ENCODE measurements at places on chromosomes 4 and X.
A peak's percentile ranks its signal among the peaks of the same experiment; 100 is the strongest.

- DNase-seq = no peak
Observed at GRCh38 chr4:123976285-123976684, 579.7 kb downstream of the SPRY1 start.

DNA sequence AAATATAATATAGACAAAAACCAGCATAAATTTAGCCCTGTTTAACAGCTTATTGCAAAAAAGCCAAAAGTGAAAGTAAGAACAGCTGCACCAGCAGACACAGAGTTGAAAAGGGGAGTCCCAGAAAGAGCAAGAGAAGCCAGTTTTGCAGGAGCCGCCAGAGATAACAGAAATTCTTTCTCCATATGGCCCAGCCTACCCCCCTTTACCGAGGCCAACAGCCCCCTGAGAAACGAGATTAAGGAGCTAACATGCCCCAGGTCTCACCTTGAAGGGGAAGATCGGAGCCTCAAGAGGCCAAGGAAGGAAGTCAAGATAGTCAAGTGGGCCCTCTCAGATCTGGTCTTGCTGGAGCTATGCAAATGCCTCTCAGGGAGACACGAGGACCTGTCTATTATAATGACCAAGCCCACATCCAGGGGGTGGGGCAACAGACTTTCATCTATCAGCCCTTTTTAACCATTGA lies 4.8 kb downstream of the ACOX3 start:
- no peak for DNase-seq

GRCh38 chrX:4550018-4550417 lies 836.6 kb upstream of the PRKX start:
- no peak for DNase-seq

DNA sequence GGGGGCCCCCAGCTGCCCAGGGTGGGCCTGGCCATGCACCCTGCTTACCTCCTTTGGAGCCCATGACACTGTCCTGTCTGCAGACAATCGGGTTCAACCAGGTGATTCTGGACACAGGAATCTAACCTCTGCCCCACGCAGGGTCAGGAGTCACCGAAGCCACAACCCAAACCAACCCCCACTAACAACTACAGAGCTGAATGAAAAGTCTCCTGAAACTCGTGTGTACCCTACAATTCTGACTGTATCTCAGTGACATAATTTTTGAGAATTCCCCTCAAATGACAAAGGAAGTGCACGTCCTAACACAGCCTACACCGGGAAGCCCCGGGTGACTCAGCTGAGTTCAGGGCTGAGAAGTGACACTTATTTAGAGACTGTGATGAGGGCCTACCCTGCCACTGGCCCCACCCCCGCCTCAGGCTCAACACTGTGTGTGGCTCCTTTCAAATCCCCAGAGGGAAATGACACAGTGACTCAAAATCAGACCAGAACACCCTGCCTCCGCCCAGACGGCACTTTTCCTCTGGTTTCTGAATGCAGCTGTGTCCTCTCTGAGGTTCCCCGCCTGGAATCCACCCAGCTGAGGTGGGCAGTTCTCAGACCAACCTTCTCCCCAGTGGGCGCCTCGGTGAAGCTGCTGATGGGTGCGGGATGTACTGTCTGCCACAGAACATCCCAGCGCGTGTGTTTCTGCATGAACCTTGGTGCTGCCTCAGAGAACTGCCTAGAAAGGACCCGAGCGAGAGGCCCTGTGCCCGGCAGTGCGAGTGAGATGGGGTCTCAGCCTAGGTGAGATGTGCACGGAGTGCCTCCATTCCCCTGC lies 9.9 kb downstream of the TNIP2 start:
- DNase-seq = peak; percentile 88

- DNase-seq = no peak
Observed at GRCh38 chr4:36360755-36361154, 79.3 kb downstream of the DTHD1 start.

DNA sequence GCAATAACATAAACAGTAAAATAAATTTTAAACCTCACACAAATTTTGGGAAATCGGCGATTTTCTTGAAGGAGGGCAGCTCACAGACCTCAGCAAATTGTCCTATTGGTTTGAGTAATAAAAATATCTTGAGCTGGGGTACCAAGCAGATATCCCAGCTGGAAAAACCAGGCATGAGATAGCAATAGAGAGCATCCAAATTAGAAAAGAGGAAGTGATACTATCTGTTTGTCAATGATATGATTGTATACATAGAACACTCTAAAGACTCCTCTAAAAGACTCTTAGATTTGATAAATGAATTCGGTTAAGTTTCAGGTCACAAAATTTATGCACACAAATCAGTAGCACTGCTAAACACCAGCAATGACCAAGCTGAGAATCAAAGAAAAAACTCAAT lies 90.5 kb upstream of the ACTRT1 start:
- no peak for DNase-seq

DNA sequence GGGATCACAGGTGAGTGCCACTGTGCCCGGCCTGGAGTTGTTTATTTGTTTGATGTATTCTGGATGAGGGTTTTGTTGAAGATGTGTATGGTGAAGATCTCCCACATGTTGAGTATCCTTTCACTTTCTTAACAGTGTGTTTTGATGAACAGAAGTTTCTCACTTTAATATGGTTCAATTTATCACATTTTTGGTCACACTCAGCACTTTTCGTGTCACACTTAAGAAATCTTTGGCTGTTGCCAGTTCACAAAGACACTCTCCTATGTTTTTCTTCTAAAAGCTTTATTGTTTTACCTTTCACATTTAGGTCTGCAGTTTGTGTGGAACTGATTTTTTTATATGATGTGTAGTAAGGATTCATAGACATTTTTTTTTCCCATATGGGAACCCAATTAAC lies 16.6 kb upstream of the ZNF185 start:
- no peak for DNase-seq

- DNase-seq = no peak
Observed at GRCh38 chr4:8123389-8123788, 35.2 kb downstream of the ABLIM2 start.

DNA sequence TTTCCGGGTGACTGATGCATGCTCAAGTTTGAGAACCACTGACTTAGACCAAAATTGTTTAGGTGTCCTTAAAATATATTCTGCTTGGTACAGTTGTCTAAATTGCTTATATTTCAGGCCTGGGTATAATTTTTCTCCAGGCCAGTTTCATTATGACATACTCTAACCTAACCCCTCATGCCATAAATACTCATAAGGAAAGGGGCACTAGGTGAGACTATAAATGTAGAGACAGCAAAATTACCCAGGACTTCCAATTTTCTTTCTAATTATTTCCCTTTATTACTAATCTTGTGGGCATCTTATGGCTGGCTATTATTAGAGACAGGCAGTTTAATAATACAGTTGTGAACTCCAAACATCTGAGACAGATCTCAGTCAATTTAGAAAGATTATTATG lies 150.2 kb downstream of the RRAGB start:
- DNase-seq = no peak

All from stimulated activated CD4-positive, alpha-beta T cell treated with anti-CD3 and anti-CD28 coated beads, Interleukin-12 subunit alpha, Interleukin-12 subunit beta, amount 100 ng/mL, for 4 hours (primary cell).